ENCODE measurements at places on chromosomes 2 and 18.

DNA sequence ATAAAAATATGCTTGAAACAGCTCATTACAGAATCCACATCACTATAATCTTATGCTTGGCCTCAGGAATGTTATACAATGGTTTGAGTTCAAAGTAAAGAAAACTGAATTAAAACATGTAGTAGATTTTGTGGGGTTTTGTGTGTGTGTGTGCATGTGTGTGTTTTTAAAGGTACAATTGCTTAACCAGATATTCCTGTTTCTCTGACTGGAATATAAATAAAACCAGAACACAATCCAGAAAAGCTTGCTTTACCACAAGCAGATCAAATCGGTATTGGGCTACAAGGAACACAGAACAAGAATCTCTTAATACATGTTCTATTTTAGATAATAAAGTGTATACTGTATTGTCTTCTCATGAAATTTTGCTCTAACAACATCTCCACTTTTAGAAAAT, 110.0 kb downstream of the TMEM247 start:
- DNase-seq = no peak

- DNase-seq = no peak
Measured at GRCh38 chr2:191228861-191229260, 16.3 kb upstream of the MYO1B start.

DNA sequence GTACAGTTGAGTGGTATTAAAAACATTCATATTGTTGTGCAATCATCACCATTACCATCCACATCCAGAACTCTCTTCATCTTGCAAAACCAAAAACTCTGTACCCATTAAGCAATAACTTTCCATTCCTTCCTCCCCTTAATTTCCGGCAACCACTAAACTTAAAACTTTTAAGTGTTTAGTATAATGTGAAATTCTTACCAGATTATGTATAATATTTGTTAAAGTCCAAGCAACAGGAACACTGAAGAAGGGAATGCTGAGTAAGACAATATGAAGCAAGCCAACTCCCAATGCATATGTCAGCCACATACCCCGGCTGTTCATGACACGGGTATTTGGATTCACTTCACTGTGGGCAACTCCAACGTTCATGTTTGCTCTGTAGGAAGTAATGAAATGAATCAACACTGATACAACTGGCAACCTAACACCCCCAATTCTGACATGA, 1.9 kb downstream of the ORMDL1 start:
- DNase-seq = no peak

GRCh38 chr2:10043906-10044601, 704 bp downstream of the KLF11 start:
- DNase-seq = peak; percentile 88

DNA sequence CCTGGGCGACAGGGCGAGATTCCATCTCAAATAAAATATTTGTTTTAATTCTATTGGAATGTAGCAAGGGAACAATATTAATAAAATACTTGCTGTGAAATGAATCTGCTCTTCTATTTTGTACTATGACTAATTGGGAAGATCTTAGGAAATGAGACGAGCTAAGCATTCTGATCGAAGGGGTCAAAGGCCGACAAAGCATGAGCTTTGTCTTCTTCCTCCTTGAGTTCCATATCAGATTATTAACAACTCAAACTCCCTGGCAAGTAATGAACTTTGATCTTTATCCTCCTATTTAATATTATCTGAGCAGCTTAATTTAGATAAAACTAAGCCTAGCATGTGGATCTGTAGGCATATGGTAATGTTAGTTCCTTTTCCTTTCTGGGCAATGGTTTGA, 15.5 kb downstream of the GEMIN6 start:
- no peak for DNase-seq

GRCh38 chr2:132757676-132758075, 87.7 kb upstream of the LYPD1 start:
- no peak for DNase-seq

GRCh38 chr2:237927986-237928385, 38.8 kb upstream of the UBE2F start:
- DNase-seq = no peak

GRCh38 chr2:694174-694573, 17.0 kb upstream of the TMEM18 start:
- no peak for DNase-seq

DNA sequence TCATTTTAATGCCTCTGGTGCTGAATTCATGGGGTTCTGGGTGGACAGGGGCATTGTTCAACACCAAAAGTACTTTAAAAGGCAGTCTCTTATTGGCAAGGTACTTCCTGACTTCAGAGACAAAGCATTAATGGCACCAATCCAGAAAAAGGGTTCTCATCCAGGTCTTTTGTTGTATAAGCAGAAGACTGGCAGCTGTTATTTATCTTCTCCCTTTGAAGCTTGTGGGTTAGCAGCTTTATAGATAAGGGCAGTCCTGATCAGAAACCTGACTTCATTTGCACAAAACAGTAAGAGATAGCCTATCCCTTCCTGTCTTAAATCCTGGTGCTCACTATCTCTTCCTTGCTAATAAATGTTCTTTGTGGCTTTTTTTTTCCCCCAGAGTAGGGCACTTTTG, 68.8 kb downstream of the VPS54 start:
- DNase-seq = no peak

DNA sequence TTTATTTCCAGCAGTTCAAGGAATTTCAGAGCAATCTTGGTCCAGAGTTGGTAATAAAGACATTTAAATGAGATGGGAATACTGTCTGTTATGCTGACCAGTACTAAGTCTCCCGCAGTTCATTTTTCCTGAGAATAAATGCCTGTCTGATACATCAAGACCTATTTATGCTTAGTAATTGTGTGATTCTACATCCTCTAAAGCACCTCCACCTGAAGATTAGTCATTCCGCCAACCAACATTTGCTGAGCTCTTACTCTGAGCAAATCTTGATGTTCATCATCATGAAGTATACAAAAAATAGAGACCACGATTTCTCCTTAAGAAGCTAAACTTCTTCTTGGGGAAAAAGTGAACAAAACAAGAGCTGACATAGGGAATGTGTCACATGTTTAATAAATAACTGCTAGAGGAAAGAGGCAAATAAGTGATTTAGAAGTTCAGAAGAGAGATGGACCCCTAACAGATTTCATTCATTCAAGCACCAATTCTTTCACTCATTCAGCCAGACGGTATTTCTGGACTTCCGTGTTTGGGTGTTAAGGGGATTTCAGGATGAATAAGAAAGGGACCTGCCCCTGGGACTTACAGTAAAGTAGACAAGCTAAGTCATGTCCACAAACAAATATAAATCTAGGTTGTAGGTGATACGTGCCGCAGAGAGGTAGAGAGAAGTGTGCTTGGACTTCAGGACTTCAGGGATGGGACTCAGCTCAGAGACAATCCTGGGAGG, 34.2 kb upstream of the PPP4R1 start:
- no peak for DNase-seq

- DNase-seq = no peak
Measured at GRCh38 chr2:98308068-98308467, 38.2 kb upstream of the CNGA3 start.

GRCh38 chr2:11708106-11708505, 38.1 kb upstream of the NTSR2 start:
- DNase-seq = no peak

GRCh38 chr2:168482269-168482668, 26.2 kb downstream of the CERS6 start:
- no peak for DNase-seq

DNA sequence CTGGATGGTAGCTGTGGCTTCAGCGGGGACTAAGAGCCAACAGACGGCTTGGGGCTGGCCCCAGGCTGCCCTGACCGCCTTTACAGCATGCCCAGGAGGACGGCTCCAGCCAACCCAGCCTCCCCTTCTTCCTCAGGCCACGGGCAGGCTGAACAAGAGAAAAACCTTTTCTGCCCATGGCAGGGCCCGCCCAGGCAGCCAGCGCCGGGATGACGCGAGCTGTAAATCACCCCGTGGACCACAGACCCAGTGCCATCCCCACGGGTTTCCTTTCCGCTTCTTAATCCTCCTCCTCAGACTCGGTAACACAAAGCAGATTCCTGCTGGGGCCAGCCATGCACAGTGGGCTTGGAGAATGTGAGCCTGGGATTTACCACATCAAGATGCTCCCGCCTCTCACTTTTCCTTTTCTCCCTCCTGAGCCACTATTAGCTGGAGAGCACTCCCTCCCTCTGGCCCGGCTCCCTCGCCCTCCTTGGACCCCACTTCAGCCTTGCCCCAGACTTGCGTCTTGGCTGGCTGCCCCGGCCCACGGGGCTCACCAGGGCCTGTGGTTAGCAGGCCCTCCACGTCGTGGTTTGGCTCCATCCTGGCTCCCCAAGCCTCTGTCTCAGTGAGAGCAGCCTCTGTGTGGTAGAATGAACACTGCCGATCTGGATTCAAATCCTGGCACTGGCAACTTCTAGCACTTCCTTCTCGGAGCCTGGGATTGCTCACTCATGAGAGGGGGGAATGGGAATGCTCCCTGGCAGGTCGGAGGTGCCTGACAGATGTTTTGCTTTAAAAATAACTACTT, 31.4 kb downstream of the ATOH8 start:
- no peak for DNase-seq

DNA sequence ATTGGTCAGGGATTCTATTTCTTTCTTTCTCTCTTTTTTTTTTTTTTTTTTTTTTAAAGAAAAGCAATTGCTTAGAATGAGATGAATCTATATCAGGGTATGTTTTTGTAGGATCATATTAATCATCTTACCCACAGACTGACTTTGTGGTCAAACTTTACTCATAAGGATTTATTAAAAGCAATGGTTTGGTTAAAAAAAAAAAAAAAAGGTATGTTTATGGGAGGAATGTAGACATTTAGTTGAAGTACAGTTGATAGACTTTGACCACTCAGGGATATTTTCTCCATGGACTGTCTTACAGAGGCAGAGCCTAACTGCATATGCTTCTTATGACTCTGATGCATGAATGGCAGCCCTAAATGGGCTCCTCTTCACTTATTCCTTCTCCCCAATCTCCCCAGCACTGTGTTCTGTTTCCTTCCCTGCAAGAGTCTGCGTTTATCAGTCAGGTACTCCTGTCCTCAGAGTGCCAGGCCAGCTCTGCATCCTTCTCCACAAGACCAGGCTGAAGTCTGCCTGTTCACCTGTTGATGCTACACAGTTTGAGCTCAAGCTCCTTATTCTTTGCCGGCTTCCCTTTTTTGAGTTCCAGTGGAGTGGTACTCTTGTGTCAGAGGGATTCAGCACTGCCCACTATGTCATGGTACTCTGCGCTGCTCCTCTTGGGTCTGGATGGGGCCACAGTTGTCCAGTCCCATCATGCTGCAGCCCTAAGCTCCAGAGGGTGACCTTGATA, 24.3 kb downstream of the CRIM1 start:
- no peak for DNase-seq

GRCh38 chr2:99153921-99154604, 679 bp downstream of the TSGA10 start:
- no peak for DNase-seq

GRCh38 chr2:151043484-151043883, 218.2 kb downstream of the RBM43 start:
- DNase-seq = no peak

DNA sequence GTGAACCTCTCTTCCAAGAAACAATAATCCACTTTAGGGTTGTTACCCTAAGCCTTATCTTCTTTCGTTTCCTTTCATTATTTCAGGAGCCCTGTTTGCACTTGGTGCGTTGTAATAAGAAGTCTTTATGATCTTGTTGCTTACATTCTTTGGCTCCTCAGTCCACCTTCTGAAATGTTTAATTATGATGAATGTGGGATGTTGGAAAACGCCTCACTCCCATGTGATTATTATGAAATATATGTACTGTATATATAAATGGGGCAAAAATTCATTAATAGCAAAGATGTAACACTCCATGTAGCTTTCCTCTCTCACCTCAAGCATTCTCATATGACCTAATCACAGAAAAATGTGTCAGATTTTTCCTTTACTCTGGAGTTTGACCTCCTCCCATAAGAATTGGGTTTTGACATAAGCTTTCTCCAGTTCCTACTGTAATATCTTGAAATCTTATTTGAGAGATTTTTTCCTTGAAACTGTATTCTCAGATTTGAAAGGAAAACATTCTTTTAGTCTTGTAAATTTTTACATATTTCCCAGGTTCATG, 397.2 kb upstream of the FANCL start:
- DNase-seq = no peak

DNA sequence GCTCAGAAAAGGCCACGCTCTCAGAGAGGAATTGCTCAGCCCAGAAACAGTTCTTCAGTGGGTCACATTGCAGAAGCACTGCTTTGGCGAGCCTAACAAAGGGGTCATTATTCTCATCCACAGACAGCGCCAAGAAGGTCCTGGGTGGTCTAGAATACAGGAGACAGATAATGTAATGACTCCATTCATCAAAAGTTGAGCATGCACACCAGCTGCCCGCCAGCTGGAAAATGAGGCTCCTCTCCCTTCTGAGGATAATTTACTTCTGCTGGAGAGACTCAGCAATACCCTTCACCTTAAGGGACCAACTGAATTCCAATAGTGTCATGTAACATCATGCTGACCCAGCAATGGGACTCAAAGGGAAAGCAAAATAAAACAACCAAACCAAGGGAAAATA, 79.9 kb downstream of the TRIB2 start:
- no peak for DNase-seq

DNA sequence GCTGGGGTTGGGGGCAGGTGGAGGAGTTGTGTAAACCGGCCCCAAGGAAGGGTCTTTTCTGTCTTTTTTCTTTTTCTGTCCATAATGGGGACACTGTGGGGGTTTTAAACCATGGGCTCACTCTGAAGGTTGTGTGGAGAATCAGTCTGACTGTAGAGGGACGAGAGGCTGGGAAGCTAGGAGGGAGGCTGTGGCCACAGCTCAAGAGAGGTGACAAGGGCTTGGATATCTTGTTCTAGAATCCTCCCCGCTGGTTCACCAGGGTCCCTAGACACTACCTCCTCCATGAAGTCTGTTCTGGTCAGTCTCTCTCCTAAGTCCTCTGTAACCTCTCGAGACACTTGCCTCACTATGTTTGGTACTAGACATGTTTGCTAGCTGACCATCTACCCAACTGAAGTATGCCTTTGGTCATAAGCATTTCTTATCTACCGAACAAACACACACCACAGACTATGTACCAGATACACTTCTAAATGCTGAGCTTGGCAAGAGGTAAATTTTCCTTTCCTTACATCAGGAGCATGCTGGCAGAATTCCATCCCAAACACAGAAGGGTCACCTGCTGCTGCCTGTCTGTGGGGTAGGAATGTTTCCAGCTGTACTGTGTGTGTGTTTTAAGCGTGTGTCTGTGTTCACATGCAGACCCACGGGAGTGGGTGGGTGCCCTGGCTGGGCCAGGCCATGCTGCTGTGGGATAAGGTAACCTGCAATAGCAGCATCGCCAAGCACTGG, 69.6 kb upstream of the MGAT4A start:
- DNase-seq = no peak

DNA sequence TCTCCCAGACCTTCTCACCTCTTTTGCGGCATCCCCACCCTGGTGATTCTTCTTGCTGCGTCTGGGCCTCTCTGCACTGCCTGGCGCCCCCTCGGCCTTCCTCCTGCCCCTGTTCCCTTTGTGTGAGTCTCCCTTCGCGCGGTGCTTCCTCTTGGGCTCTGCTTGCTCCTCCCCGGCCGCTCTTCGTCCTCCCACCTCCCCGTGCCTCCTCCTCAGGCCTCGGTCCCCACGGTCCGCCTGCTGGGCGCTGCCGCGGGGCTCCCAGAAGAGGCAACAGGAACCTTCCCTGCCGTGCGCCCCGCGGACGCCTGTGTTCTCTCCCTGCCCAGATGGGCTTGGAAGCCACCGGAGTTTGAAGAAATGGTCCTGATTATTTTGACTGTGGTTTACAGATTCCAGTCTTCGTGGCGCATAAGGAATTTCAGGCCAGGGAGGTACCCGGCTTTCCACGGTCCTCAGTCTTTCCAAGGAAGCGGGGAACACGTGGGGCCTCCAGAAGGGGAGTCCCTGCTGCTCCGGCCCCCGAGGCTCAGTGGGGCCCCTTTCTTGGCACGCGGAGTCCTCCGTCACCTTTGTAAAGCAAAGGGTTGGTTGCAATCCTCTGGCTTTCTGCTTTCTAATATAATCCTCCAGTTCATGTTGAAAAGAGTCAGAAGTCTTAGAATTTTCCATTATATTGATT, 13.1 kb downstream of the RNU2-63P start:
- DNase-seq = no peak
